ENCODE measurements at places on chromosomes 12 and 14.

GRCh38 chr12:6112004-6112403 lies 12.5 kb downstream of the VWF start:
- no peak for DNase-seq

DNA sequence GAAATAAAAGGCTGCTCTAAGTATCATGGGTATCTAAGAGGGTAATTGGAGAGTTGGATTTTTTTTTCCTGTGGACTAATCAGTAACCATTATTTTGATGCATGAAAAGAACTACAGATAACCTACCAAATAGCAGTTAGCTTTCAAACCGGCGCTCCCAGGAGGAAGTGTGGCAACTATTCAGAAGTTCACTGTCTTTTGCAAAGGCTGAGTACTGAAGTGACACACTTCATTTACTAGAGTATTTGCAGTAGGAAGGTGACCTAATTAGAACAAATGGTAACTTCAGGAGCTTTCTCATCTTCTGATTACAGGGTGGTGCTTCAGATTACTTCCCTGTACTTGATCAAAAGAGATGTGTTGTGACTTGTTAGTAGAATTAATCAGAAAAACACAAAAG lies 87.7 kb downstream of the PELI2 start:
- DNase-seq, result no peak

GRCh38 chr12:122981036-122981471 lies 573 bp downstream of the ARL6IP4 start:
- no peak for DNase-seq

- DNase-seq, result no peak
Observed at GRCh38 chr14:68644101-68644500, 148.8 kb downstream of the ZFP36L1 start.

DNA sequence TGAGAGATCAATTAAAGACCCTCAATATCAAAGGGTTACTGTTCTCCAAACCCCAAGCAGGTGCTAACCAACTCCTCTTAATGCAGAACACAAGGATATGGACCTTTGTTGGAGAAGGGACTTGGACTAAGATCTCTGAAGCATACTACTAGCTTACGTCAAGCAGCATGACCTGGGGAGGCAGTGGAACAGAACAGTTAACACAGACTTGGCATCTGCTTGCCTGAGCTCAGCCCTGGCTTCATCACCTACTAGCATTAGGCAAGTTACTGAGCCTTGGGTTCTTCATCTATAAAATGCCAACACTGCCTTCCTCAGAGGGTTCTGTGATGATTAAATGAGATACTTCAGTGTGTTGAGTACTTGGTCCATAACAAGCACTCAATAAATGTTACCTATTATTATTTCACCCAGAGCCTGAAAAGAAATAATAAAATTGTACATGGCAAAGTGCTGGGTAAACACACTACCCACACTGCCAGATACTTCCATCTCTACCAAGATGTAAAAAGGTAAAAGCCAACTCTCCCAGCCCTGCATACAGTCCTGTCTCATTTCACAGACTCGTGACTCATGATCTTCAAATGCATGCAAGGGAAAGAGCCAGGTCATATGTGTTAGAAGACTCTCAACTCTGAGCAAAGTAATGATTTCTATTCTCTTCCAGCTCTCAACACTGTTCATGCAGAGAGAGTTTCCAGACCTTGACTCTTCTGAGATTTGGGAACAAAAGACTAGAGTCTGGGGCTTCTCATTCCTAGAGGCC lies 39.7 kb downstream of the FMNL3 start:
- DNase-seq, result peak; percentile 31
